ENCODE measurements at places on chromosomes 7 and 10.

GRCh38 chr7:97313900-97314299 is 196.4 kb downstream of the SDHAF3 start:
- H3K36me3 ChIP-seq: no peaks in the 10 kb centered on the region
- H3K4me3 ChIP-seq: no peak overlapping the region
- no peak for DNase-seq
- H3K27me3 ChIP-seq: no peaks in the 10 kb centered on the region
- H3K4me1 ChIP-seq: no peaks in the 10 kb centered on the region
- no peak overlapping the region for H3K27ac ChIP-seq

- no peak overlapping the region for H3K27ac ChIP-seq
- peaks cover 10% of the 10 kb centered on the region for H3K4me1 ChIP-seq
- peaks cover 70% of the 10 kb centered on the region for H3K27me3 ChIP-seq
- no peaks in the 10 kb centered on the region for H3K36me3 ChIP-seq
- H3K4me3 ChIP-seq: no peak overlapping the region
Observed at GRCh38 chr7:26684447-26684846, 179.9 kb downstream of the SKAP2 start.

- no peaks in the 10 kb centered on the region for H3K27me3 ChIP-seq
- peaks cover 100% of the 10 kb centered on the region for H3K4me1 ChIP-seq
- no peaks in the 10 kb centered on the region for H3K36me3 ChIP-seq
- no peak for DNase-seq
- H3K27ac ChIP-seq: peak overlapping the region; percentile 91
Observed at GRCh38 chr10:119365773-119366599, 158.6 kb downstream of the GRK5 start.

DNA sequence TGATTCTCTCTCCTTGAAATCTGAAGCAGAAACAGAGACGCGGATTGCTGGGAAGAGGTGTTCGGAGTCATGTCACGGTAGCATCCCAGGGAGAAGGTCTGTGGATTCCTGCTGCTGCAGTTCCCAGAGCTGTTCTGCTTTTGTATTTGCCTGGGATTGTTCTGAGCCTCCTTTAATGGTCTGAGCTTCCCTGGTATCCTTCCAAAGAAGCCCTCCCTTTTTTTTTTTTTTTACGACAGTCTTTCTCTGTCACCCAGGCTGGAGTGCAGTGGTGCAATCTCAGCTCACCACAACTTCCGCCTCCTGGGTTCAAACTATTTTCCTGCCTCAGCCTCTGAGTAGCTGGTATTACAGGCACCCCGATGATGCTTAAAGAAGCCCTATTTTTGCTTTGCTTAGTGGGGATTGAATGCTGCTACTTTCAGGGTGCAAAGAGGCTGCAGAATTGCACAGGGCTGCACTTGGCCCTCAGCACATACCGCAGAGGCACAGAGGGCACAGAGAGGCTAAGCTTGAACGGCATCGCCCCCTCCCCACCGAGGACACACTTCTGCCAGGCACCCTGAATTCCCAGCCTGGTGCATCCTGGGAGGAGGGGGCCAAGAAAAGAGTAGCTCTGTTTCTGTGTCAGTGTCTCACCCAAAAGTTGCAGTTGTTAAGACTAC is 208.6 kb upstream of the GALNT17 start:
- peaks cover 33% of the 10 kb centered on the region for H3K27me3 ChIP-seq
- DNase-seq: no peak
- no peak overlapping the region for H3K4me3 ChIP-seq
- no peaks in the 10 kb centered on the region for H3K36me3 ChIP-seq
- no peak overlapping the region for H3K27ac ChIP-seq
- H3K4me1 ChIP-seq: no peaks in the 10 kb centered on the region

All from left ventricle myocardium inferior (tissue), 1 donor.